ENCODE measurements at places on chromosomes 6 and 20. TPM values are rescaled to one million over a fixed set of nuclear protein-coding genes. Genes with fewer than 3 reads are reported as not detected.

The POM121L2 gene
- total RNA-seq = not detected

The SYCP2 gene
- total RNA-seq = 0.29 TPM

The COX7A2 gene
- total RNA-seq = 342 TPM

The ARMC12 gene
- 0.29 TPM for total RNA-seq

The WFDC8 gene
- total RNA-seq = not detected

The TGIF2 gene
- 22.0 TPM for total RNA-seq

The FANCE gene
- 14.9 TPM for total RNA-seq

The ATRN gene
- 15.4 TPM for total RNA-seq

The FAM209A gene
- total RNA-seq = not detected

The SLC17A1 gene
- total RNA-seq = not detected

The EPHA7 gene
- 1.0 TPM for total RNA-seq

The COL21A1 gene
- not detected for total RNA-seq

The OPRM1 gene
- total RNA-seq = not detected

The OR2J3 gene
- not detected for total RNA-seq

The OLIG3 gene
- total RNA-seq = not detected

The TAAR5 gene
- total RNA-seq = not detected

The MUCL3 gene
- total RNA-seq = under 0.01 TPM

The MUC22 gene
- 0.06 TPM for total RNA-seq

The KCNK17 gene
- total RNA-seq = not detected

The PPP1R3G gene
- 0.94 TPM for total RNA-seq

The BEND6 gene
- total RNA-seq = 2.6 TPM

The NT5E gene
- total RNA-seq = 145 TPM

The SLC17A3 gene
- total RNA-seq = not detected

The TRIM31 gene
- total RNA-seq = not detected

The CST5 gene
- total RNA-seq = not detected

The PLEKHG1 gene
- total RNA-seq = 12.1 TPM

The GPR63 gene
- 0.98 TPM for total RNA-seq

The PLG gene
- total RNA-seq = not detected

The FNDC1 gene
- total RNA-seq = 0.14 TPM

The BTBD3 gene
- total RNA-seq = 35.1 TPM

The MUC21 gene
- not detected for total RNA-seq

The TDRD6 gene
- not detected for total RNA-seq

The MYLK2 gene
- total RNA-seq = not detected

The PRICKLE4 gene
- not detected for total RNA-seq

The PPIL6 gene
- 0.80 TPM for total RNA-seq

The LRRC73 gene
- total RNA-seq = not detected

The NKX2-2 gene
- not detected for total RNA-seq

Data from epithelial cell of proximal tubule (primary cell).